ENCODE measurements at places on chromosomes 12 and 14. TPM values are rescaled to one million over a fixed set of nuclear protein-coding genes. Genes with fewer than 3 reads are reported as not detected.

Gene DPPA3
- total RNA-seq: not detected

Gene ACSS3
- total RNA-seq: 15.4 TPM

Gene PSMB5
- total RNA-seq: 228 TPM

Gene OTOGL
- total RNA-seq: 0.30 TPM

Gene PITPNM2
- total RNA-seq: 6.7 TPM

Gene RNFT2
- total RNA-seq: 0.50 TPM

Gene ARHGDIB
- total RNA-seq: 27.4 TPM

Gene INHBC
- total RNA-seq: not detected

Gene ANO6
- 66.5 TPM for total RNA-seq

Gene DNAI7
- 0.26 TPM for total RNA-seq

Gene MGAT4C
- total RNA-seq: 0.16 TPM

Gene FGF6
- 27.1 TPM for total RNA-seq

Gene CTSG
- 0.52 TPM for total RNA-seq

Gene FAM186B
- 0.47 TPM for total RNA-seq

Gene DCN
- total RNA-seq: 318 TPM

Gene TSHR
- 0.60 TPM for total RNA-seq

Gene ARMH4
- 0.76 TPM for total RNA-seq

Gene NRXN3
- total RNA-seq: 0.06 TPM

Gene KSR2
- total RNA-seq: 0.04 TPM

Gene FOXN4
- total RNA-seq: not detected

Gene KCNK13
- 0.30 TPM for total RNA-seq

Gene KRT72
- not detected for total RNA-seq

Gene SMOC1
- total RNA-seq: 10.1 TPM

Gene SOAT2
- not detected for total RNA-seq

Gene GLIPR1L2
- 1.3 TPM for total RNA-seq

Gene ABCC9
- 90.5 TPM for total RNA-seq

Gene PSME1
- total RNA-seq: 122 TPM

Gene SERPINA9
- not detected for total RNA-seq

Gene LMNTD1
- total RNA-seq: not detected

Gene KLHL42
- total RNA-seq: 2.8 TPM

Gene PDE3A
- 2.8 TPM for total RNA-seq

Gene LRRK2
- 6.8 TPM for total RNA-seq

Gene KRT85
- not detected for total RNA-seq

Gene LIN7A
- 2.1 TPM for total RNA-seq

Gene JPH4
- 0.62 TPM for total RNA-seq

Gene EML1
- 7.5 TPM for total RNA-seq

Gene PLEK2
- total RNA-seq: not detected

Gene IAPP
- total RNA-seq: not detected

Gene TMTC2
- total RNA-seq: 2.7 TPM

Gene RIN3
- total RNA-seq: 4.4 TPM

Gene BLOC1S1
- total RNA-seq: 171 TPM

Measured in psoas muscle (tissue), 8 donors.